CD4-positive, alpha-beta T cell treated with Interleukin-4 for 1 hour (primary cell): ENCODE measurements at places on chromosomes 11 and 22.
A peak's percentile ranks its signal among the peaks of the same experiment; 100 is the strongest.

DNA sequence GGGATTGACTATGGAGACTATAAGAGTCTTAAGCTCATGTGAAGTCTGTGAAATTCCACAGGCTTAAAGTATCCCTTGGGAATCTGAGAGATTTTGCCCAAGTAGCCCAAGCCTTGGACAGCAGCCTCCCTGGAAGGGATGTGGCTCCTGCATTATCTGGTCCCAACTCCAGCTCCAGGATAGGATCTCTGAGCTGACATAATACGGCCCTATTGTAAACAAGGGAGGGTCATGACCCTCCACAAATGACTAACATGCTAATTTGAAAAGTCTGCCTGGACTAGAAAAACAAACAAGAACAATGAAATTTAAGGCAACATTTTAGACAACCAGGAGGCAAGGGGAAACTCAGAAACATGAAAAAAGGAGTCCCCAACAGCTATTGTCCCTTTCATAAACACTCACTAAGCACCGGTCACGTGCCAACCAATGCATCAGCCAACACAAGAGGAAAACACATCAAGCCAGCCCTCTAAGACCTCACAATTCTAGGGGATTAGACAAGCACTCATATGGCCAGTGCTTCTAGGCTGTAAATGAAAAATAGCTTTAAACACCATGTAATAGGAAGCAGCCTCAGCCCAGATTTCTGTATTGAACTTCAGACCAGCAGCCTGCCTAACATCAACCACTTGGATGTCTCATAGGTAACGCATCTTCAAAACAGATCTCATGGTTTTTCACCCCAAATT lies 101.2 kb upstream of the TIMP3 start:
- DNase-seq = no peak

DNA sequence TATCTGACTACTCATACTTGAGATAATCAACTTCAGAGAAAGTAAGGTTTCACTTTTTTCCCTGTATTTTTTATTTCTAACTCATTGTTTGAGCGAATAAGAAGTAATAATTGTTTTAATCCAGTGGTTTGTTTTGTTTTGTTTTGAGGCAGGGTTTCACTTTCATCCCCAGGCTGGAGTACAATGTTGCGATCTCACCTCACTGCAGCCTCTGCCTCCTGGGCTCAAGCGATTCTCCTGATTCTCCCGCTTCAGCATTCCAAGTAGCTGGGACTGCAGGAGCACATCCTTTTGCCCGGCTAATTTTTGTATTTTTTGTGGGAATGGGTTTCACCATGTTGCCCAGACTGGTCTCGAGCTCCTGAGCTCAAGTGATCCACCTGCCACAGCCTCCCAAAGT lies 8.6 kb downstream of the GTF2H1 start:
- no peak for DNase-seq

GRCh38 chr11:67505605-67506396 lies 638 bp upstream of the PITPNM1 start:
- DNase-seq = peak; percentile 92

GRCh38 chr11:102408339-102408738 lies 44.2 kb downstream of the TMEM123 start:
- no peak for DNase-seq

DNA sequence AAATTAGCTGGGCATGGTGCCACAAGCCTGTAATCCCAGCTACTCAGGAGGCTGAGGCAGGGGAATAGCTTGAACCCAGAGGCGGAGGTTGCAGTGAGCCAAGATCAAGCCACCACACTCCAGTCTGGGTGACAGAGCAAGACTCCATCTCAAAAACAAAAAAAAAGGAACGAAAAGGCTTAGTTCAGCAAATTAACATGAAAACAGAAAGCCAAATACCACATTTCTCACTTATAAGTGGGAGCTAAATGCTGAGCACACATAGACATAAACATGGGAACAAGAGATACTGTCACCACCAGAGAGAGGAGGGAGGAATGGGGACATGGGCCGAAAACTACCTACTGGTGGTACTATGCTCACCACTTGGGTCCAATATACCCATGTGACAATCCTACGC lies 38.6 kb downstream of the SCGB1A1 start:
- DNase-seq = no peak

- DNase-seq = no peak
Observed at GRCh38 chr22:49274754-49275380, 552.8 kb downstream of the BRD1 start.

- DNase-seq = no peak
Observed at GRCh38 chr11:110219006-110219785, 77.2 kb downstream of the RDX start.

DNA sequence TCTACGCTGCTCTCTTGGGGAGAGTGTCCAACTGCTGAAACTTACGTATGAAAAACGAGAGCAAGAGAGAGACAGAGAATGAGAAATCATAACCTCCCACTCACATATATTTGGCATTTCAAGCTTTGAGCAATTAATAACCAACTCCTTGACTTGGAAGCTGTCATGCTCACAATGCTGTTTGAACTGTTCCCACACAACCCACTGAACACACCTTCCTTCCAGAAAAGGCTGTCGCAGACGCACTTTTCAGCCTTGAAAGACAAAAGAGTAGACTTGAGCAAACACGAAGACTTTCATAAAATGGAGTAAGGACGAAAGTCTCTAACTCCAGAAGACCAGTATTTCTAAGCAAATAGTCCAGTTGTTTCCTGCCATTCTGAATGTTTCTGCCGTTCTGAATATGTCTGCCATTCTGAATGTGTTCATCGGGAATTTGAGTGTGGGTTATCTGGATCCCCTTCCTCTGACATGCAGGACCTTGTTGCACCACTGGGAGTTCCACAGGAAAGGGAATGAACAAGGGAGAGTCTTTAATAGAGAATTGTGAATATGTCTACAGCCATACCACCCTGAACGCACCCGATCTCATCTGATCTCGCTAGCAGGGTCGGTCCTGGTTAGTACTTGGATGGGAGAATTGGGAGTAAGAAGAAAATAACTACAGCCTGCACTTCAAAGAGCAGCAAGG lies 86.2 kb upstream of the BARX2 start:
- no peak for DNase-seq

- no peak for DNase-seq
Observed at GRCh38 chr11:43245466-43245865, 66.3 kb upstream of the API5 start.

DNA sequence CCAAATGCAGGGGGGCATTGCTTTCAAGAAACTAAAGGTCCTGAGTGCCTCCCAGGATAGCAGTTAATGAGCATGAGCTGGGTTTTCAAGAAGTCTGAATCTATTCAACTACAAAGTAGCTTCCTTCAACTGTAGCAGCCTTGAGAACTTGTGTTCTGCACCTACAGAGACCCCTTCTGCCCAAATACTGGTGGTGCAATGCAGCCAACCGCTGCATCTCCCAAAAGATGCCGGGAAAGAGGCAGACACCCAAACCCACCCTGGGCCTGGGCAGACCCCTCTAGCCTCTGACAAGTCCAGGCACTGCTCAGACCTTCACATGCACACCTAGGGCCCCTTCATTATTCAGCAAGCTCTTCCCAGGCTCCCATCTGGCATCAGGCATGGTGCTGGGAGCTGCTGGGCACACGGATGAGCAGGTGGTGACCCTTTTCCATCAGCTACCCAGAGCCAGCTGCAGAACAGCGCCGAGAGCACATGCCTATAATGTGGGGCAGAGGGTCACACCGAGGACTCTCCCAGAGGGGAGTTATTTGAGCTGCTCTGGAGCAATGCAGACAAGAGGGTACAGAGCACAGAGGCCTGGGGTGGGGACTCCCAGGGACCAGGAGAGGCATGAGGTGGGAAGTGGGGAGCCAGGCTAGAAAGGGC lies 44.9 kb upstream of the ETS1 start:
- DNase-seq = peak; percentile 69

GRCh38 chr11:97621282-97621681 lies 1231.5 kb downstream of the JRKL start:
- DNase-seq = no peak

- no peak for DNase-seq
Observed at GRCh38 chr11:129264114-129264513, 72.0 kb upstream of the ARHGAP32 start.

GRCh38 chr11:57421066-57421465 lies 5.9 kb downstream of the SLC43A3 start:
- DNase-seq = no peak

DNA sequence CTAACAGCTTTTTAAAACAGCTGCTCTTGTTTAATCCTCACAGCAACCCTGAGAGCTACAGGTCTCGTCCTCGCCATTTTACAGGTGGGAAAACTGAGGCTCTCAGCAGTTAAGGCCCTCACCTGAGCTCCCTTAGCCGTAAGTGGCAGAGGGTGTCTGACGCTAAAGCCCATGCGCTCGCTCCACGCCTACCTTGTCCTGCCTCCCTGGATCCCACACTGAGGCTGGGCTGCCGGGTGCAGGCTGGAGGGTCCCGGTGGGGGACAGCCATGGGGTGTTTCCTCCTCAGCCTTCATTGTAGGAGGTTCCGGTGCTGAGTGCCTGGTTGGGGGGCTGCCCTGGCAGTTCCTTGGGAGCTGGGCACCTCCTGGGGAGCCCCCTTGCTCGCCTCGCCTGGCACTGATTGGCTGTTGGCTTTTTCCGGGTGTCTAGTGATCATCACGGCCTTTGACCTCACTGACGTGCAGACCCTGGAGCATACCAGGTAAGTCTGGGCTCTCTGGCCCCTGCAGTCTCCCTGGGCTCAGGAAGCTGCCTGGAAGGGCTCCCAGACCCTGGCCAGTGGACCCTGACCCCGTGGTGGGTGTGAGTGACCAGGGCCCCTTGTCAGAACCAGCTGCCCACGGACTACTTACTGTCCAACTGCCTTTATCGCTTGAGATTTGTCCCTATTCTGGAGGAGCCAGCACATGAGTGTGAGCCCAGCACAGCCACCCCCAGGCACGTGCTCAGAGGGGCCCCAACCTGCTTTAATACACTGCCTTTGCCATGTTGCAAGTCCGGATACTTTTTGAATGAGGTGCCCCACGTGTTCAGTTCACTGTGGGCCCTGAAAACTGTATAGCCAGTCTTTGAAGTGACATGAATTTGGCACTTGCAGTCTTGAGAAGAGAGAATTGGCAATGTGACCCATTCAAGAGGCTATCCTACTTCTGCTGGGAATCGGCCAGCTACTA lies 12.6 kb downstream of the RAB36 start:
- no peak for DNase-seq

DNA sequence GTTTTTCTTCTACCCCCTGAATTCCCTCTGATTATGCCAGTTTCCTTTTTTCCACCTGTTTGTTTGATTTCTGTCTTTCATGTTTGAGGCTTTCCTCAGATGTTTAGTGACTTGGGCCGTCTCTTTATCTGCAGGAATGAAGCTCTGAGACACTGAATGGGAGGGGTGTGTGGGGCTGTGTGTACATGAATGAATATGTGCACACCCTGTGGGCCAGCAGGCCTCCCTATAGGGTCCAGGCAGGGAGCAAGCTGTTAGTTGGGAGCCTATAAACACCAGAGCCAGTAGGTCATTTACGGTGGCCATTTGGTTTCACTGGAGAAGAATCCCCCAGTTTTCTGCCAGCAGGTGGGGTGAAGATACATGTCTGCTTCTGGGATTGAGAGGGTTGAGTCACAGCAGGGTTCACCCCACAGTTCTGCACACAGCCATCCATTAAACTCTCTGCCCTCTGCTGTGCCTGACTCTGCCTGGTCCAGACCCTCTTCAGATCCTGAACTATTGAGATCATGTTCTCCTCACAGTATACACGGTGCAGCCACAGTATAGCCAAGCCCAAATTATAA lies 34.8 kb downstream of the BARX2 start:
- DNase-seq = no peak

DNA sequence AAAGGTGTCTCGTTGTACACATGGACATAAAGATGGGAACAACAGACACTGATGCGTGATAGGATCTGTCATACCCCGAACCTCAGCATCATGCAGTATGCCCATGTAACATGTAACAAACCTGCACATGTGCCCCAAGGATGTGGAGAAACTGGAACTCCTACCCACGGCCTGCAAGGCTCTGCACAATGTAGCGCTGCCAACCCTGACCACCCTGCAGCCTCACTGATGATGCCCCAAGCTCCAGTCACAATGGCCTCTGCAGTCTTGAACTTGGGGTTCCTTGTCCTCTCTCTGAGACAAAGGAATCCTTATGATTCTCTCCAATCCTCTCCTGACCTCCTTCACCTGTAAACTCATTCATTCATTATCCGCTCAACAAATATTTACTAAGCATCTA lies 14.2 kb downstream of the LMO1 start:
- DNase-seq = no peak

- DNase-seq = peak; percentile 79
Observed at GRCh38 chr11:72413914-72414628, 20.3 kb downstream of the CLPB start.

GRCh38 chr11:59380263-59381059 lies 21.8 kb downstream of the OR5AN1 start:
- no peak for DNase-seq

DNA sequence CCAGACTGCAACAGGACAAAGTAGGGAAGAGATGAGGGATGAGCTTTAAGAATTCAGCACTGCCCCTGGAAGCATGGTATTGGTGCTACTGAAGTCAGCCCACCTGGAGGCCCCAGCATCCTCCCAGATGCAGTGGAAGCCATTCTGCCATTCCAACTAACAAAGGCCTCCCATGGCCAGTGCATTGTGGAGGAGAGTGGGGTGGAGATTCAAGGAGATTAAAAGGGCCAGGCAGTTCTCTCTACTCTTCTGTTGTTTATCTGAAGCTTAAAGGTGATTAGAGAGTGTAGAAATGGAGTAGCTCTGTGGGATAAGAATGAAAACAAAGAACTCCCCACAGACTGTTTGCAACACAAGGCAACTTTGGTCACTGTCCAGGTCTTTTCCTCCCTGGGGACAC lies 24.1 kb upstream of the TSKU start:
- DNase-seq = no peak

DNA sequence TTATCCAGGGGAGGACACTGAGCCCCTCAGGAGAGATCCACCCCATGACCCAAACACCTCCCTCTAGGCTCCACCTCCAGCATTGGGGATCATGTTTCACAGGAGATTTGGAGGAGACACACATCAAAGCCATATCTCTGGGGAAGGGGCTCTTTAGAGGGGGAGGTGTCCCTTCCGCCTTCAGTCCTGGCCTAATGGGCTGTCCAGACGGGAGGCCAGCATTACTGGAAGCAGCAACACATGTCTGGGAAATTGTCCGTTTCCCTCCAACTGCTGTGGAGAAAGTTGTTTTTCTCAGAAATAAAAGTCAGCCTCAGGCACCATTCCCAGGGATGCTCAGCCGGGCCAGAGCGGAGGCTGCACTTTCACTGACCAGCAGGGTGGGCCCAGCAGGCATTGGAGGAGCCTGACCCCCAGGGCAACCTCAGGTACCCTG lies 9.5 kb downstream of the CACNA1I start:
- DNase-seq = no peak

- no peak for DNase-seq
Observed at GRCh38 chr11:100890789-100891188, 203.7 kb downstream of the ARHGAP42 start.
